ENCODE measurements at places on chromosomes 11 and 22.

DNA sequence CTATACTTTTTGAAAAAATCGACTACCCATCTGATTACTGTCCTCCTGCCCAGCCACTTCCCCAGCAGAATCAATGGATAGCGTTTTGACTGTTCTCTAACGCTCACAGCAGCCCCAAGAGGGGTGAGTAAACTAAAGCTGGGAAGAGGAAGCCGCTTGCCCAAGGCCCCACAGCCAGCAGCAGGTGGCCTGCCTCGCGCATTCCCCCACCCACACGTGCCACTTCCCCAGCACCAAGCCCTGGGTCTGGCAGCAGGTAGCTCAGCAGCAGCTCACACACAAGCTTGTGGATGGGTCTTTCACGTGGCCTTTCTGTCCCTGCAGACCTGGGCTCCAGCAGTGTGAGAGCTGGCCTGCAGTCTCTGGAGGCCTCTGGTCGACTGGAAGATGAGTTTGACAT lies 34.3 kb downstream of the TOM1 start:
- no peak for DNase-seq

DNA sequence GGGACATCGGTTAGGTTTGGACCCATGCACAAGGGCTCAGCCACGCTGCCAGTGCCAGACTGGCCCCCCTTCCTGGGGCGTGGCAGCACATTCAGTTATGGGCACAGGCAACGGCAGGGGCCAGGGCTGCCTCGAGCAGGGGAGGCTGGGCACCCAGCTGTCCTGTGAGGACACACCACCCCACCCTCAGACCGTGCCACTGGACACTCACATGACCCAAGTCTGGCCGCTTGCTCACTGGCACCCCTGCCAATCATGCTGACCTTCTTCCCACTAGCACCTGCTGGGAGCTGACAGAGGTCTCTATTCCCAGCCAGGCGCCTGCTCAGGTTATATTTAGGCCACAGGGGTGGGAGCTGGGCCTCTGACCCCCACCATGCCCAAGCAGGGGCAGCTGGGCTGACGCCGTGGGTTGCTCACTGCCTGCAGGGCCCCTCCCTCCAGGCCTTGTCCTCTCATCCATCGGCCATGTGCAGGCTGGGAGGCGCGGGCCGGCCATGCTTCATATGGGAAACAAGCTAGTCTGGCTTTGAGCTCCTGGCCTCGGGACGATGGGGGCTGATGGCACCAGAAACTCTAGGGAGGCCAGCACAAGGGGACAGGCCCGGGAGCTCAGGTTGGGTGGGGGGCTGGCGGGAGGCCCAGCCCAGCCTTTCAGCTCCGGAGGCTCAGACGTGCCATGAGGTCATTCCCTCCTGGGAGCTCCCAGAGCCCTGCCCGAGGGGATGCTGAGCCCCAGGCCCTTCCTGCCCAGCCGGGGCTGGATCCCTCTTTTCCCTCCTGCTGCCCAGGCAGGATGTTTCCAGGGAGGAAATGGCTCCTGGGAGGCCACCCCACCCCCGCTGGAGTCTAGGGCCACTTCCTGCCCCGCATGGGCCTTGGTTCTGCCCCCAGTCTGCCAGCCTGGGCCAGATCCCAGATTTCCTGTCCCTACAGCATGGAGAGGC lies 15.2 kb upstream of the TBX1 start:
- DNase-seq, result no peak

- peak; percentile 75 for DNase-seq
Measured at GRCh38 chr11:113273720-113274119, 40.7 kb upstream of the TTC12 start.

- DNase-seq, result peak; percentile 73
Measured at GRCh38 chr22:30694171-30694639, 469 bp upstream of the OSBP2 start.

GRCh38 chr11:125261588-125261987 lies 97.0 kb downstream of the PKNOX2 start:
- no peak for DNase-seq

Data from NCI-H146 (cell line).